BJ (cell line): ENCODE measurements at places on chromosomes 11 and 22.

- DNase-seq = no peak
Observed at GRCh38 chr11:59862252-59862651, 4.0 kb downstream of the TCN1 start.

DNA sequence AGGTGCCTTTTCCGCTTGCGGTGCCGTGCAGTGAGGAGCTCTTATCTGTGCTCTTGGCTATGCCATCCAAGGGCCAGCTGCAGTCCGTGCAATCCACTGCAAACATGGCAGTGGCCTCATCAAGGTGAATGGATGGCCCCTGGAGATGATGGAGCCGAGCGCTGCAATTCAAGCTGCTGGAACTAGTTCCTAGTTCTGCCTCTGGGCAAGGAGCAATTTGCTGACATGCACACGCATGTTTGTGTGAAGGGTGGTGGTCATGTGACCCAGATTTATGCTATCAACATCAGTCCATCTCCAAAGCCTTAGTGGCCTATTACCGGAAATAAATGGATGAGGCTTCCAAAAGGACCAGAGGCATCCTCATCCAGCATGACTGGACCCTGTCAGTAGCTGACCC is 3.1 kb upstream of the EHD1 start:
- no peak for DNase-seq

DNA sequence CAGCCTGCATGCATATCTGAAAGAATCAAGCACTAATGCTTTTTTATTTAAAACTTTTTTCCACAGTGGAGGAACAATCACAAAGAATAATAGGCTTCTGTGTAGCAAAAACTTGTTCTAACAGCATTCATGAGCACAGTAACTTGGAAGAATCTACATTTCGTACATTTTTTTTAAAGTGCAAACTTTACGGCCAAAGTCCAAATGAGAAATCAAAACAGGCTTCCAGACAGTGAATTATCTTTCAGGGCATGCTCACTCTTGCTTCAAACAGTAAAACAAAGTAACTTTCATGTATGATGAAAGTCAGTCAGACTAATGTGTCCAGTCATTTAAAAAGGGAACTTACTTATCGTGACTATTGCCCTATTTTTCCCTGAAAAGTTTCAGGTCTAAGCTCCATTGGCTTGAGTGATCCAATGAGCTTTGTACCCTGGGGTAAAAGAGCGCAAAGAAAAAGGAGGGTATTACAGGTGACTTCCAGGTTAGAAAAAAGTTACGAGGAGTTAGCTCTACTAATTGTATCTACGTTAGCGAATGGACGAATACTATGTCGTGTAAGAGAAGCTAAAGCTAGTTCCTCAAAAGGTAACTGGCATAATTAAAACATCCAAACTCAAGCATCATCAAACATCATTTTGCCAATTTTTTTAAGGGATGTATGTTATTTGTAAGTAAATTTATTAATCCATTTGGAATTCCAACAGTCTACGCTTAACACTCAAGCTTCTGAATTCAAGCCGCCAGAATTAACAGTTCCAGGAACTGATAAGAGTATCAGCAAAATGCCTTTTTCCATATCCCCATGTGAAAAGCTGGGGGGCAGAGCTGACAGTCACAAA is 1.7 kb downstream of the PICALM start:
- no peak for DNase-seq

- no peak for DNase-seq
Observed at GRCh38 chr11:128726458-128727139, 32.7 kb downstream of the FLI1 start.
